RCC 7860 (cell line): ENCODE measurements at places on chromosomes 2 and 18.

- DNase-seq: no peak
These were observed 1.2 kb downstream of the GPD2 start for GRCh38 chr2:156437272-156437930.

GRCh38 chr18:50911006-50911405 lies 32.1 kb downstream of the ME2 start:
- DNase-seq: no peak

DNA sequence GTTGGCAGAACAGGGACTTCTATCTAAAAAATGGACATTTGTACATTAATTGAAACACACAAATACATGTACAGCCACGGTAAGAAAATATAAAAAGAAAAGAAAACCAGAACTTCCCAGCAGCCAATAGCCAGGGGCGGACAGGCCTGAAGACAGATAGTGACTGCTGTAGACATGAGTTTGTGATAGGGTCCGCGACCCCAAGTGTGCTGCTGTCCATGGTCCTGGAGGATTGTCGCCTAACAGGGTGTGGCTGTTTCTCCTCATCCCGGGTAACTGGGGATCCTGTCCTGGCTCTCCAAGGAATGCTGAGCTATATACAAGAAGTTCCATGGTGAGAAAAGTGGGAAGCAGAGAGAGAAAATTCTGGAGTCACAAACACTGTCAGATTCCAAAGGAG lies 266.5 kb upstream of the SALL3 start:
- DNase-seq: no peak

- DNase-seq: no peak
These were observed 24.1 kb upstream of the TMEM214 start for GRCh38 chr2:27008678-27009077.

GRCh38 chr2:36710858-36711515 lies 14.5 kb downstream of the VIT start:
- no peak for DNase-seq

- DNase-seq: peak; percentile 50
These were observed 779 bp upstream of the LYPD6 start for GRCh38 chr2:149329489-149330126.

DNA sequence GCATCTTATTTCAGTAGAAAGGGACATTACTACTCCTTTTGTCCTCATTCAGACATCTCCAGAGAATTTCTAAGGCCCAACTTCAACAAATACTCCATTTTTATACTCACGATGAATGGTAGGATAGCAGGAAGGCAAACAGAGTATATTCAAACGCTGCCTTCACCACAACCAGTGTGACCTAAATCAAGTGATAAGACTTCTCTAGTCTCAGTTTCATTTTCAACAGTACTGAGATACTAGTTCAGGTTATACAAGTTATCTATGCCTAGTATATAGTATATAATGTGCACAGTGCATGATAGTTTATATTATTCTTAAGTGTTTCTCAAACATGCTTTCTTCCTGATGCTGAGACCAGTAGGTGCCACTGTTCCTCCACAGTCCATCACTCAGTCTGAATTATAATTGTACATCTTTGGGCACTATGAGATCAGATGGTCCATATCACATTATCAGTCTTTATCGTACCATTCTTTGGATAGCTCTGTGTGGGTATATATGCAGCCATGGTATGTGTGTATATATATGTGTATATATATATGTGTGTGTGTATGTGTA lies 66.3 kb upstream of the RPE start:
- DNase-seq: no peak

GRCh38 chr18:50401888-50402287 lies 27.0 kb downstream of the SKA1 start:
- no peak for DNase-seq
